ENCODE measurements at places on chromosomes 6 and 20. TPM values are rescaled to one million over a fixed set of nuclear protein-coding genes. Genes with fewer than 3 reads are reported as not detected.

The SLC17A1 gene
- not detected for total RNA-seq

The ANKRD66 gene
- not detected for total RNA-seq

The DTNBP1 gene
- total RNA-seq = 11.0 TPM

The SF3B5 gene
- 107 TPM for total RNA-seq

The PTGIS gene
- 1.5 TPM for total RNA-seq

Measured in endothelial cell of coronary artery (primary cell).